ENCODE measurements at places on chromosomes 3 and 15. TPM values are rescaled to one million over a fixed set of nuclear protein-coding genes. Genes with fewer than 3 reads are reported as not detected.

GRCh38 chr15:75648156-75649000 is 666 bp downstream of the SNX33 start:
- peak overlapping the region; percentile 96 for H3K4me3 ChIP-seq
- no peaks in the 10 kb centered on the region for H3K27me3 ChIP-seq
- H3K4me1 ChIP-seq: peaks cover 50% of the 10 kb centered on the region
- peak; percentile 94 for DNase-seq

GRCh38 chr3:143348486-143349327 is 229.1 kb downstream of the CHST2 start:
- no peaks in the 10 kb centered on the region for H3K36me3 ChIP-seq
- H3K27me3 ChIP-seq: no peaks in the 10 kb centered on the region
- H3K27ac ChIP-seq: no peak overlapping the region
- no peak for DNase-seq
- no peaks in the 10 kb centered on the region for H3K4me1 ChIP-seq

DNA sequence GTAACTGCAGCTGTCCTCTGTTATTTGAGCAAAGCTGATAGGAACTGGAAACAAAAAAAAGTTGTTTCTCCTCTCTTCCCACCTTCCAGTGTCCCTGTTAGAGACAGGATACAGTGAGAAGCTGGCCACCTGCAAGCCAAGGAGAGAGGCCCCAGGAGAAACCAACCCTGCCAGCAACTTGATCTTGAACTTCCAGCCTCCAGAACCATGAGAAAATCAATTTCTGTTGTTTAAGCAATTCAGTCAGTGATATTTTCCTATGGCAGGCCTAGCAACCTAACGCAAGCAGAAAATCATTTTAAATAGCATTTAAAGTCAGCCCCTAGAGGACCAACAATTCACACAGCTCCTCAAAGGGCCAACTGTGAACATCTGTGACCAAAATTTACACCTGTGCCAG is 291.3 kb downstream of the OXSM start:
- no peak overlapping the region for H3K27ac ChIP-seq
- no peaks in the 10 kb centered on the region for H3K4me1 ChIP-seq
- H3K36me3 ChIP-seq: no peaks in the 10 kb centered on the region
- DNase-seq: no peak
- no peak overlapping the region for H3K4me3 ChIP-seq

DNA sequence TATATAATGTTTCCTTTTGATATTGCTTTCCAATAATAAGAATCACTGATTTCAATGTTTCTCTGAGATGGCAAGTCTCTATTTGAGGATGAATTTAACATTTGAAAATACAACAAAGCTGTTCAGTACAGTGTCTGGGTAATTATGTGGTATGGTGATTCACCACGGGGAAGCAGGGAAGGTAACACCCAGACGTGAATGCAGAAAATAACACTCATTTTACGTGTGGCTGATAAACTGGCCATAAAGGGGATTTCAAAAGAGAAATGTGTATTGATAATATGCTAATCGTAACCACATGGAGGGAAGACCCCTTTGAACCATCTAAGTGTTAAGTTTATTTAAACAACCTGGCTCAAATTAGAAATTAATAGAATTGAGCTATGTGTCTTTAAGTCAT is 344.6 kb downstream of the GRM7 start:
- no peak overlapping the region for H3K4me3 ChIP-seq
- no peaks in the 10 kb centered on the region for H3K36me3 ChIP-seq
- no peaks in the 10 kb centered on the region for H3K4me1 ChIP-seq
- H3K27me3 ChIP-seq: no peaks in the 10 kb centered on the region

DNA sequence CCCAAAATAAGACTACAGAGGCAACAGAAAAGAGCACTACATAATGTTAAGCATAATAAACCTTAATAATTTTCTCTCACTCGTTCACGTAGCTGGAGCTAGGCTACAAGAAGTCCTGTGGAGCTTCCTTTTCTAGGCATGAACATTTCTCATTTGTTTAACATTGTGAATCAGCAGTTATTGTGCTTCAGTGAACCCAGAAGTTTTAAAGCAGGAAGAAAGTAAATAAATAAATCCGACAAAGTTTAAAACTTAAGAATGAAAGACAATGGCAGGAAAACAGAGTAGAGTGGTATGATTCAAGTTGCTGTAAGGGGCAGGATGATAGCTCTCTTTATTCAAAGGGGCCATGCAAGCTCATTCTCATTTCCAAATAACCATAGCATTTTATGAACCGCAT is 191.8 kb downstream of the LSAMP start:
- no peak overlapping the region for H3K27ac ChIP-seq
- no peaks in the 10 kb centered on the region for H3K4me1 ChIP-seq
- H3K36me3 ChIP-seq: no peaks in the 10 kb centered on the region
- no peaks in the 10 kb centered on the region for H3K27me3 ChIP-seq
- no peak for DNase-seq

IMP3 gene
- total RNA-seq: 46.6 TPM

DNA sequence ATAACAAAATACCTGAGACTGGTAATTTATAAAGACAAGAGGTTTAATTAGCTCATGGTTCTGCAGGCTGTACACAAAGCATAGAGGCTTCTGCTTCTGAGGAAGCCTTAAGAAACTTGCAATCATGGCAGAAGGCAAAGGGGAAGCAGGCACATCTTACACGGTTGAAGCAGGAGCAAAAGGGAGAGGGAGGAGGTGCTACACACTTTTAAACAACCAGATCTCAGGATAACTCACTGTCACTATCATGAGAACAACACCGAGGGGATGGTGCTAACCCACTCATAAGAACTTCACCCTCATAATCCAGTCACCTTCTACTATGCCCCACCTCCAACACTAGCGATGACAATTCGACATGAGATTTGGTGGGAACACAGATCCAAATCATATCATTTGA is 54.4 kb downstream of the ATP8B4 start:
- H3K27ac ChIP-seq: no peak overlapping the region
- H3K4me1 ChIP-seq: peaks cover under 1% of the 10 kb centered on the region
- H3K36me3 ChIP-seq: no peaks in the 10 kb centered on the region

DNA sequence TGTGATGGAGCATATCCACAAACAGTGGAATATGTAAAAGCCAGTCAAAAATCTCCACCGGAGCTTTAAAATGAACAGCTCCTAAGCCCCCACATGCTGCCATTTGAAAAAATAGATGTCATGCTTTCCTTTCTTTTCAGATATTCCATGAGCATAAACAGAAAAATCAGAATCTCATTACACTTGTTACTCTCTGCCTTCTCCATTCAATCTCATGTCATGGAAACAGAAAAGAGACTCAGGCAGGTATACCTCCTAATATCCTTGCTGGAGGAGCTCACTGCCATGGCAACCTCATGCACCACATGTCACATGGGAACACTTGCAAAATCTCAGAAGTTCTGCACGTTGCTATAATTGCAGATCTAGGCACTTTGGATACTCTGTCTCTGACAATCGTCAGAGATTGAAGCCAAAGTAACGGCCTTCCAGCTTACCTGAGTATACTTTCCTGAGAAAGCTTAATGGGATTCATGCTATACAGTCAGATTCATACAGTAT is 317.0 kb upstream of the ADAMTS9 start:
- no peak for DNase-seq
- H3K36me3 ChIP-seq: no peaks in the 10 kb centered on the region
- H3K27ac ChIP-seq: no peak overlapping the region
- H3K4me1 ChIP-seq: no peaks in the 10 kb centered on the region
- H3K4me3 ChIP-seq: no peak overlapping the region

Data from osteoblast (primary cell).